ENCODE measurements at places on chromosomes 4 and X. TPM values are rescaled to one million over a fixed set of nuclear protein-coding genes. Genes with fewer than 3 reads are reported as not detected.

The ZIC3 gene
- total RNA-seq: not detected

- DNase-seq: no peak
These were observed 144.4 kb upstream of the GALNT7 start for GRCh38 chr4:173024203-173024602.

The F11 gene
- not detected for total RNA-seq

The TREX2 gene
- total RNA-seq: 0.94 TPM

DNA sequence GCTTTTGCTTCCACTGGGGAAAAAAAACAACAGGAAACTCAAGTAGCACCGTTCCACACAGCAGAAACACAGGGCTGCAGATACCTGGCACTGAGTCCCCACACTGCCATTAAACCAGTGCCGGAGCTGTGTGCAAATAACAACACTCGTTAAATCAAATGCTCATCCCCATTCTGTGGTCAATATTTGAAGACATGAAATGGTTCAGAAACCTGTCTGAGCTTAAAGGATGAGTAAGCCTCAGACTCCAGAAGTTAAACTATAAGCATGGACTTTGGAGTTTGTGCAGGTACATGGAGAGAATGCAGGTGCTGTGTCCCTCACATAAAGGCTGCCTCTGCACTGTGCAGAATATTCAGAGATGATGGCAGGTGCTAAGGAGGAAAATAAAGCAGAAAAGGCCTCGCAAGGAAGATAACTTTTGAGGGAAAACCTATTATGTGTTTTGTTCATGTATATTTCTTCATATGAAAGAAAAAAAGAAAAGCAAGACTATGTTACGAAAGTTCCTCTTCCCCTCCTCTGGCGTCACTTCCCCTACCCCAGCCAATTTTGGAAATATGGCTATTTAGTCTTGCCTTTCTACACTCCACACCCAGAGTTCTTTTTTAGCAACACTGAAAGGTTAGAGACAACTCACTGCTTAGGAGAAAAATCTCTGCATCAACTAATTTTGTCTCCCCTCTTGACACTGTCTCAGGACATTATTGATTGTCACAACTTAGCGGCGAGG, 4.6 kb downstream of the MPP1 start:
- no peak for DNase-seq

The ARHGAP24 gene
- 34.0 TPM for total RNA-seq

The MAGIX gene
- 23.4 TPM for total RNA-seq

The HAND2 gene
- total RNA-seq: 86.3 TPM
